AG09319 (cell line): ENCODE measurements at places on chromosomes 13 and 19.

GRCh38 chr13:30406779-30407416 is 15.4 kb upstream of the UBE2L5 start:
- no peak for DNase-seq

GRCh38 chr13:90414691-90415596 is 932.5 kb upstream of the MIR17HG start:
- peak; percentile 4 for DNase-seq

DNA sequence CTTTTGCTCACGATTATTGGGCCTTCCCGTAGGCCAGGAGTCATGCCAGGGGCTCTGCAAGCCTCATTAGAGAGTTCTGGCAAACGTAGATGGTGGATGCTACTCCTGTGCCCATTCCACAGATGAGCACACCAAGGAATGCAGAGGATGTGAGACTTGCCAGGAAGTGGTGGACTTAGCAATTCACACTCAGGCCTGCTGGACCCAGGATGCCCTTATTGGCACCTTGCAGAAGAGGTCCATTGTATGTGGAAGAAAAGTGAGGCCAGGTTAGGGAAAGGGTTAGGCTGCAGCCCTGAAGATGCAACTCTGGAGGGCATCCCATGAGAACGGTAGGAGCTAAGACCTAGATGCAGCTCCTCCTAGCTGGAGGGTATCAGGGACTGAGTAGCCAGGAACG is 5.9 kb downstream of the UNC13A start:
- DNase-seq, result no peak

DNA sequence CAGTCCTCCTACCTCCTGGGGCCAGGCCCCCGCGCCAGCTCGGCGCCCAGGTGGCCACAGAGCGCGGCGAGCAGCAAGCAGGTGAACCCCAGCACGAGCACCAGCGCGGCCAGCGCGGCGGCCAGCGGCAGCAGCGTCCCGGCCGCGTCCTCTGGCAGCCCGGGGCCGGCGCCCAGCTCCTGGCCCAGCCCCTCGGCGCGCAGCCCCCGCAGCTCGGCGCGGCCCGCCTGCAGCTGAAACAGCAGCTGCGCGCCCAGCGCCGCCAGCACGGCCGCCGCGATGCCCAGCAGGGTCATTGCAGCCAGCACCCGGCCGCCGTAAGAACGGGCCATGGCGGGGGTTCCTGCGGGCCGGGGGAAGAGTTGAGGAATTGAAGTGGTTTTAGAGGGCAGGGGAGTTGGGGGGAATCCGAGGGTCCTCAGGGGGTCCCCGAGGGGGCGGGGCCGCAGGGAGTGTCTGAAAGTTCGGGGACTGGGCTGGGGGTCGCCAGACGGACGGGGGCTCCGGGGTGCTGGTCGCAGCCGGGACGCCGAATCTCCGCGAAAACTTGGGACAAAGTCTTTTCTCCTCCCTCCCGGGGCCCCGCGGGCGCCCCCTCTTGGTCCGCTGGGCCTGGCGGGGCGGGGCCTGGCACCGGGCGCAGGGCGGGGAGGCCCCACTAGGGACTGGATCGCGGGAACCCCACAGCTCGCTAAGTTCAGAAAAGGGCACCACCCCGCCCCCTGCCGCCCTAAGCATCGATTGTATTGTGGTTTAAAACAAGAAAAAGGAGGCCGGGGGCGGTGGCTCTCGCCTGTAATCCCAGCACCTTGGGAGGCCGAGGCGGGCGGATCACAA is at the start of gene TMEM221:
Gene TMEM221, minus strand, starts transcription at position 538 of the 837 bp plus-strand sequence. Its CDS starts 206 bp downstream, at position 332.
- DNase-seq, result no peak

- peak; percentile 16 for DNase-seq
Observed at GRCh38 chr13:59269476-59269875, 894.3 kb downstream of the DIAPH3 start.

DNA sequence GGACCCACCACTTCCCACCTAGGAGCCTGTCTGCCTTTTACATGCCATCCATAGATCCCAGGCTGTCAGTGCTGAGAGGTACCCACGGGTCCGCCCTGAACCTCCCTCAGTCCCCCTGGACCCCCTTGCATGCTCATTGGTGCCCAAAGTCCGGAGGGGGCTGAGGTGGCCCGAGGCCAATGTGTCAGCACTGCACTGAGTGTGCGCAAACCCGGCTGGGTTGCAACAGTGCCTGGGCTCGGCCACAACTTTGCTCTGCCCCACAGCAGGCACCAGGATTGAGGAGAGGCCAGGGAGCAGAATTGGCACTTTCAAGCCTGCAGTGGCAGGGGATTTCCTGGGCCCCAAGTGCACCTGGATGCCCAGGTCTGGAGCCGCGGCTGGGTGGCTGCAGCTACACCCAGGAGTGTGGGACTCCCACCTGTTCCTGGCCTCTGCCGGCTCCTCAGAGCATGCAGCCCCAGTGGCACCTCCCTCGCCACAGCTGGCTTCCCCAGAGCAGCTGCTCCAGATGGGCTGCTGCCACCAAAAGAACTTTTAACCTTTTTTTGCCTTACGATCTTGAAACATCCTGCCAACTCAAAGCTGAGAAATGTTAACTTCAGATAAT is 837.0 kb downstream of the SLITRK6 start:
- no peak for DNase-seq

- DNase-seq, result no peak
Observed at GRCh38 chr13:30720172-30720869, 15.0 kb upstream of the ALOX5AP start.
